ENCODE measurements at places on chromosomes 12 and 14. TPM values are rescaled to one million over a fixed set of nuclear protein-coding genes. Genes with fewer than 3 reads are reported as not detected.

DNA sequence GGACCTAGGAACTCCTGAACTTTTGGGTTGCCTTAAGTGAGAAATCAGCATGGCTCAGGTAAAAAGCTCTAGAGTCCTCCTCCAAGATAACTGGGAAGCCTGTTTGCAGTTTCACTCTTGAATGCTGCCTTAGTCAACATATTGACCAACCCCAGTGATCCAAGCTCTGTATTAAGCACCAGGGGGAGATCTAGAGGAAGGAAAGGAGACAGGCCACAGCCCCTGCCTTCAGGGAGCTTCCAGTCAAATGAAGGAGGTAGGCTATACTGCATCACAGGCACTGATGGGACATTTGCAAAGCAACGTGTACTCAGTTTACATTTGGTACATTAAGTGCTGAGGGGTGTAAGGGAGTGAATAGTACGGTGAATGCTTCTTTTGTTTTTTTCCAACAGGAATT lies 1.2 kb upstream of the CSAD start:
- DNase-seq: no peak

DNA sequence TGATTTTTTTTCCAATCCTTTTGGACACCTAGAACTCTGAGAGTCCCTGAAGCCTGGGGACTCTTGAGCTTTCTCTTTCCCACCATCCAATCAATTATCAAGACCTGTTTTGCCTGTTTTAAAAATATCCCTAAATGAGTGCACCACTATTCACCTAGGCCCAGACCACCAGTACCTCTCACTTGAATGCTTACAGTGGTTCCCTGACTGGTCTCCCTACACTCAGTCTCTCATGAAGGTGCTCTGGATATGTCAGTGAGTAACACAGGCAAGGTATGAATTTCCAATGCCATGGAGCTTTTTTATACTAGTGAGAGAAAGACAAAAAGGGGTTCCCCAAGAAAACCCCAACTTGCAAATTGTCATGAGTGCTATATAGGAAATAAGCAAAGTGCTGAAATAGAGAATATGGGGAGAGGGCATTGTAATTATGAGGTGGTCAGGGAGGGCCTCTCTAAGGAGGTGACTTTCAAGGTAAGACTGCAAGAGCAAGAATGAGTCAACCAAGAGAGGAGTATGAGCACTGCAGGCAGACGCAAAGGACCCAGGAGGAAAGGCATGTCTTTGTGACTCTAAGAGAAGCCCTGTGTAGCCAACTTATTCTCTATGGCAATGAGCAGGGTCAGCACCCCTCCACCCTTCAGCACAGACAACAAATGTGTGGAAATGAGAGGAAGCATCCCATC lies 85.3 kb upstream of the MBIP start:
- DNase-seq: no peak

DNA sequence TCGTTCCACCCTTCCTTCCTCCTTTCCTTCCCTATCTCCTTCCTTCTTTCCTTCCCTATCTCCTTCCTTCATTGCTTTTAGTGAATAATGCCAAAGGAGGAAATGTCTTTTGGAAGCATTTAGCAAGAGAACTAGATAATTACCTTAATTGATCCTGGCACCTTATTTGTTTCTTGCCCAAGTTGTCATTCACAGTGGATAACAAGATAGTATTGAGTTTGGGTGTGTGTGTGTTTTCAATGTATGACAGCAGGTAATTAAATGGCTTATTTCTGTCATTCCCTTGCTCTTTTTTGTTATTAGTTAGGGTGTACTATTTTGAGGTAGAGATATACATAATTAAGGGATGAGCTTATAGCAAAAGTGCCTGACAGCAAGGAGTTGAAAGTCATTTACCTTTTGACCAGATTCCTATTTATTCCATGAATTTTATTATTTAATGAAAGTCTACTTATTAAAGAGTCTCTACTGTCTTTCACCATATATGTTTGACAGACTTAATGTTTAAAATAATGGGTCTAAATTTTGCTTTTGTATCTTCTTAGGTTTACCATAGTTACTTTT lies 30.2 kb downstream of the EID3 start:
- DNase-seq: no peak

DNA sequence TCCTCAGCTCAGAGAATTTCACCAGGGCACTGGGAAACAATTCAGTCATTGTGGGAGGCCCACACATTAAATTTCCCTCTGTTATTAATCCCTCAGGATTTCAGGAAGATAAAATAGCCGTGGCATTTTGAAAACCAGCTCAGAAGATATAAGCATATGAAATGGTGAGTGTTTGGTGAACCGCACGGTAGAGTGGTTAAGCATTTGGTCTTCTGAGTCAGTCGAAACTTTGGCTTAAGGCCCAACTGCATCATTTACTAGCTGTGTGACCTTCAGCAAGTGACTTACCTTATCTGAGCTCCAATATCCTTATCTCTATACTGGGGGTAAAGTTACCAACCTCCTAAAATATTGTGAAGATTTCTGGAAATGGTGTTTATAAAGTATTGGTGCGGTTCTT lies 5.2 kb upstream of the VRK1 start:
- no peak for DNase-seq

DNA sequence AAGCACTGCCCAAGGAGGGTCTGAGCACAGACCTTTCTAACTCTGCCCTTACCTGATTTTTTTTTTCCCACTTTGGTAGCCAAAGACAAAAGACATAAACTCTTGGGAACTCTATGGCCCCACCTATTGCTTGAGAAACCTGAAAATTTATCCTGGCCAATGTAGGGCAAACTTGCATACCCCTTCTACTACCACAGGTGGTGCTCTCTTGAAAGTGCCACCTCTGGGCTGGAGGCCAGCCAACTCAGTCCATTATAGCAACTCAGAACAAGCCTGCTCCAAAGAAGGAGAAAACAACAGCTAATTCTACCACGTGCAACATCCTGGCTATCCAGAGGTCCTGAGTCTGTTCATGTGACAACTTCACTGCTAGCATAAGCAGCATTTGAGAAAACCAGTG lies 55.7 kb upstream of the ABCD2 start:
- no peak for DNase-seq

DNA sequence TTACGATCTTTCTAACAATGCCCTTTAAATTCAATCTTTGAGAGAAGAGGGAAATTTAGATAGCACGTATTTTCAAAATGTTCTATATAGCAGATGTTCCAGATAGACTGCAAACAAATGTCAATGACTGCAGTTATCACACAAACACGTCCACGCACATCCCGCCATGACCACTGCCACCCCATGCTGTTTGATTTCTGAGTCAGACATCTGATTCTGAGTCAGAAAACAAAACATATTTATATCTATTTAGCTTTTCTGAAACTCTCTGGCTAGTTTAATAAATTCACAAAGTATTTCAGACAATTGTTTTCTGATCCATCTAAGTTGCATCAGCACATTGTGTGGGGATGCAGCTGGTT lies 105.9 kb upstream of the BCAT1 start:
- DNase-seq: no peak

GRCh38 chr14:99730876-99731546 lies 46.9 kb downstream of the CYP46A1 start:
- no peak for DNase-seq

DNA sequence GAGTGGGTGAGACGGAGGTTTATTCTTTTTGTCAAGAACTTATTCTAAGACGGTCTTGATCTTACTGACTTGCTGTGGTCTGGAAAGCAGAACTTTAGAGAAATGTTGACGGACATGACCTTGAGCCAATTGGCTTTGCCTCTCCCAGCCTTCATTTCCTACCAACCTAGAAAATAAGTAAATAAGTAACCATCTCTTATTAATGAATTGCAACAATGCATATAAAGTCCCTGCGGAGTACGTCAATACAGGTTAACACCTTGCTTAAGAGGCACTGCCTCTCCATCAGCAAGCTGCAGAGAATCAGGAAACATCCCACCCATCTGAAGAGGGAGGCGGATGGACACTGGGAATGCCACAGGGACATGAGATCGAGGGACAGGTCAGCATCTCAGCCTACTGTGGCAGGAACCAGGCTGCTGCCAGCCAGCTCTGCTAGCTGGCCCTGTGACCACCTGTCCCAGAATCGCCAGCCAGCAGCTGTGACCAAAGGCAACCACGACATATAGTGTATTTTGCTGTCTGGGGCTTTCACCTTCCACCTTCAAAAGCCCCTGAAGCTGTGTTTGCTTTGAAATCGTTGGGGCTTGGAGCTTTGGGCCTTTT lies 208.3 kb downstream of the BCL11B start:
- DNase-seq: no peak

- no peak for DNase-seq
Observed at GRCh38 chr14:61911574-61911973, 149.4 kb downstream of the SNAPC1 start.

DNA sequence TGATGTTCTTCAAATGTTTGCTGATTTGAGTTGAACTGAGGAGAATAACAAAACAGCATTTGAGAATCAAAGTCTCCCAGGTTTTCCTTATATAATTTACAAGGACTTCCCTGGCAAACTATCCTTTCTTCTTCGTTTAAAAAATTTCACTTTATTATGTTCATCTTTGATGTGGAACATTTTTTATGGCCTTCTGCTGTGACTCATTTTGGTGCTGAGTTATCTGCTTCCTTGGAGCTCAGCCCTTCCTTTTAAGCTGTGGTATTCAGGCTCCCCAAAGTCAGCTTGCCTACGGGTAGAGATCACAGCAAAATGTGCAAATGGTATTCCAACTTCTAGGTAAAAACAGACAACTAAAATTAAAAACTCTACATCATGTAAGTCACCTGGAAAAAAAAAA lies 1.4 kb upstream of the ANO4 start:
- DNase-seq: no peak

DNA sequence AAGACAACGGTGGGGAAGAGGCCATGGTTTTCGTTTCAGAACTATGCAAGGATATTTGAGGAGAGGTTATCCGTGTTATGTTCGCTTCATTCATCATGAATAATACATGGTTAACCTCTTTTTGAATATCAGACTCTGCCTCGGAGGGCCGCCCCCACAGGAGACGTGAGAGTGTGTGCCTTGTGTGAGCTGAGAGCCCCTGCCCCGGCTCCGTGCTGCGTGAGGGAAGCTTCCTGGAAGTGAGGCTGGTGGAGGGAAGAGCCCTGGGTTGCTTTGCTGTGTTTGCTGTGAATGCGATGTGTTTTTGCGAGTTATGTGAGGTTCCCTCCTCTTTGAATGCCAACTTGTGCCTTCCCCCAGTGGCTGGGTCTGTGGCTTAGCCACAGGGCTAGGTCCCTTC lies 146.0 kb upstream of the RTL1 start:
- no peak for DNase-seq

DNA sequence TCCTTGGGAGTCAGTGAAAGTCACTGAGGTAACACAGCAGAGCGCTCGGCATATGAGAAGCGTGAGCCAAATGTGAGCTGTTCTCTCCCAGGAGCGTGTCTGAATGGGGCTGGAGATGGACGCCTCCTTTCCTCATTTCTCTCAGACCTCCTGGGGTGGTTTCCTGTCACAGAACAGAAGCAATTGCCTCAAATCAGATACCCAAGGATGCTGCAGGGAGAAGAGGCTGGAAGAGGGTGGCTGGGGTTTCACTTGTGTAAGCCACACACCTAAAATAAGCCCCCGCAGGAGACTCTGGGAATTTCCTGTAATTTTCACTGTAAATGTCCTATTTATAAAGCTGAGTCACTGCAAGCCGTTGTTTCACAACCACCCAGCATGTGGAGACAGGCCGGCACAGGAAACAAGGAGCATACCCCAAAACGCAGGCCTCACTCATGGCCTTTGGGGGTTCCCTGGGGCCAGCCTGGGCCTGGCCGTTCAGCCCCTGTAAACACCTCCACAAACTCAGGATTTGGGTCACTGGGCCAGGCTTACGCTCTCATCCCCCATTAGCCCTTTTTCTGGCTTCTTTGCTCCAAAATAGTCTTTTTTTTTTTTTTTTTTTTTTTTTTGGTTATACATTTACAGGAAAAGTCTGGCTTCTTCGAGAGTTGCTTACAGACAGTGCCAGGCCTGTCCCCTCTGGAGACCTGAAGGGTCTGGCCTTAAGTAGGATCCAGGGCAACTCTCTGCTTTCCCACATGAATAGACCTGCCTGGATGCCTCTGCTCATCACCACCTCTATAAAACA lies 55.3 kb downstream of the VCPKMT start:
- peak; percentile 65 for DNase-seq

- DNase-seq: no peak
Observed at GRCh38 chr12:115857923-115858322, 419.6 kb downstream of the MED13L start.

GRCh38 chr14:23090254-23090636 lies 4.7 kb downstream of the ACIN1 start:
- DNase-seq: no peak

UNC79 gene
- 2.0 TPM for total RNA-seq

ACSM4 gene
- 1.9 TPM for total RNA-seq

MFAP5 gene
- total RNA-seq: not detected

NDUFA9 gene
- total RNA-seq: 104 TPM

GPR84 gene
- not detected for total RNA-seq

PLEKHD1 gene
- 0.10 TPM for total RNA-seq

ATP5MC2 gene
- total RNA-seq: 382 TPM

PKP2 gene
- total RNA-seq: 18.2 TPM

PXN gene
- total RNA-seq: 76.1 TPM
